ENCODE measurements at places on chromosomes 11 and 22.

DNA sequence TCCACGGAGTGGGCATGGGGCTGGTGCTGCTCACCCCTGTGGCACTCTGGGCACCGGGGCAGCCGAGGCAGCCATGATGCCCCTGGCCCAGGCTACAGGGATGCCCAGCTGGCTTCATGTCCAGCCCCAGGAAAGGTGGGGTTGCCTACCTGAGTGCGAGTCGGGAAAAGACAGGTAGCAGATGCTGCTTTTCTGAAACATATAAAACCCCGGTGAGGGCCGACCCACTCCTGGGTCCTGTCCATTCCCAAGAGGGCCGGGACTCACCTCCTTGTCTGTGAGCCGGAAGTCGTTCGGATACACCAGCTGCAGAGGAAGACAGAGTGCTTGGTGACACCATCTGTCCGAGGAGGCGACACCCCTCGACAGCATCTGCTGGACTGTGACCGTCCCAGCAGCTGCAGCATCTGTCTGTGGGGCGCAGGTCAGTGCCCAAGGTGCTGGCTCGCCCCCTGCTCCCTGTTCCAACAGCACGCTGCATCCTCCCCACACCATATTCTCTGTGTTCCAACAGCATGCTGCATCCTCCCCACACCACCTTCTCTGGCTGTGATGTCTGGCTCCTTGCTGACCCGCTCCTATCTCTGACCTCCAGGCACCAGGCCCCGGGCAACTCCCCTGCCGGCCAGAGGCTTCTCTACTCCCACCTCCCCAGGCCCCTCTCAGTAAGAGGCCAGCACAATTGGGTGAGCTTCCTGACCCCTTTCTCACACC lies 8.0 kb downstream of the DENND6B start:
- DNase-seq: no peak

GRCh38 chr11:2685051-2685450 lies 14.7 kb downstream of the KCNQ1OT1 start:
- DNase-seq: no peak

DNA sequence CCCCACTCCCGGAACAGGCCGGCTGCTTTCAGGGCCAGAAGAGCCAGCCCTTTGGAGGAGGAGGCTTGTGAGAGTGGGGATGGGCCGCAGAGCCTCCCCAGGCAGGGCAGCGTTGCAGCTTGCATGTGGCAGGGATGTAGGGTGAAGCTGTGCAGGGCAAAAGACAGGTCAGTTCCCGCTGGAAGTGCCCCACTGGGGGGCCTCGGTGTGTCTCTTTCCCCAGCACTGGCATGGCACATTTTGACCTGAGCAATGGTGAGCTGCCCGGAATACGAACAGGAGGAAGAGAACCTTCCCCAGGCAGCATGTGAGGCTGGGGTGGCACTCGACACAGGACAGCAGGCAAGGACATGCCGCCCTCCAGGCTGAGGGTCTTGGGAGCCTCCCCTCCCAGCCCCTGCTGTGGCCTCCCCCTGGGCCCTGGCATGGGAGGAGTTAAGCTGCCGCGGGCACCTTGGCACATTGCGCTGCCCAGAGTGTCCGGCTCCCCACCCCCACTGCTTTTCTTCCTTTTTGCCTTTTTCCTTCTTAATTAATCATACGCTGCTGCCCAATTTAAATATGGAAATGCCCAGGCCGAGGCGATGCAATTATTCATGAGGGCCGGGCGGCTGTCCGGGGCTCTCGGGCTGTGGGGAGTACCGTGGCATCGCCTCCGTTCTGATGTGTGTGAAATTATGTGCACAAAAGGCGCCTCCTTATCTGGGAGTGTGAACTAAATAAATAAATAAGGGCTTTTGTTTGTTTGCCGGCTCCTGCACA lies 76.0 kb upstream of the WNT7B start:
- no peak for DNase-seq

- no peak for DNase-seq
Observed at GRCh38 chr11:79412761-79413160, 28.1 kb downstream of the TENM4 start.

GRCh38 chr22:45905924-45906865 lies 70.8 kb downstream of the WNT7B start:
- DNase-seq: no peak

- no peak for DNase-seq
Observed at GRCh38 chr11:131767421-131767820, 397.0 kb downstream of the NTM start.
